Glutamatergic neuron (in vitro differentiated cells): ENCODE measurements at places on chromosomes 5 and 9. TPM values are rescaled to one million over a fixed set of nuclear protein-coding genes. Genes with fewer than 3 reads are reported as not detected.

The PPP3R2 gene
- not detected for total RNA-seq

The ZNF618 gene
- total RNA-seq: 114 TPM

The SPATA31C1 gene
- total RNA-seq: not detected

The PCDHB2 gene
- 103 TPM for total RNA-seq

The CARD9 gene
- total RNA-seq: 4.1 TPM
